ENCODE measurements at places on chromosomes 12 and 14.
A peak's percentile ranks its signal among the peaks of the same experiment; 100 is the strongest.

DNA sequence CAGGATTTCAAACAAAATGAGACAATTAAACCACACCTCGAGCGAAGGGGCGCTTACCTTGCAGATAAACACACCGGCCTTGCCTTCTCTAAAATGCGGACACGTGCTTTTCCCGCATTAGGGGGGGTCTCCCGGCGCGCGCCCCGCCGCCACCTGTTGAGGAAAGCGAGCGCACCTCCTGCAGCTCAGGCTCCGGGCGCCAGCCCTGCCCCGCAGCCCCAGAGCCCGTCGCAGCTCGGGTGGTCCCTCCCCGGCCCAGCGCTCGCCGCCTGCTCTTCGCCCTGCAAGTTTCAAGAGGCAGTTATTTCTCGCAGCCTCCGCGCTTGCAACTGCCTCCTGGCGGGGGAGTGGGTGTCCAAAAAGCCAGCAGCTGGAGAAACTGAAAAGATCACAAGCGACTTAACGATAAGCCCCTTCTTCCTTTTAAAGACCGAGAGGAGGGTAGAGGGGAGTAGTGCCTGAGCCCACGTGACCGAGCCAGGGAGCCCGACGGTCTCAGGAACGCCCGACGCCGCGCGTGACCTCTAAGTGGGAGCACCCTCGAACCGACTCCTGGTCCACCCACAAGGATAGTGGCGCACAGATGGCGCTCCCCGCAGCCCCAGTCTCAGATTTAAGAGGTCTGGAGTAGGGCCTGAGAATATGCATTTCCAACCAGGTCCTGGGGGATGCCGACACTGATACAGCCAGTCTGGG lies at the start of gene ESR2:
TSS of gene ESR2 (minus strand) at position 396 of the 696 bp plus-strand sequence. CDS start 11,386 bp downstream, outside the sequence.
- peak; percentile 64 for DNase-seq

- DNase-seq, result no peak
These were observed 455.5 kb downstream of the RGS6 start for GRCh38 chr14:72387726-72388125.

GRCh38 chr14:73695082-73695481 lies 19.1 kb downstream of the PNMA1 start:
- no peak for DNase-seq

GRCh38 chr12:120951-121350 lies 54.4 kb downstream of the IQSEC3 start:
- no peak for DNase-seq

- no peak for DNase-seq
These were observed 85.6 kb downstream of the NT5DC3 start for GRCh38 chr12:103755425-103755824.

DNA sequence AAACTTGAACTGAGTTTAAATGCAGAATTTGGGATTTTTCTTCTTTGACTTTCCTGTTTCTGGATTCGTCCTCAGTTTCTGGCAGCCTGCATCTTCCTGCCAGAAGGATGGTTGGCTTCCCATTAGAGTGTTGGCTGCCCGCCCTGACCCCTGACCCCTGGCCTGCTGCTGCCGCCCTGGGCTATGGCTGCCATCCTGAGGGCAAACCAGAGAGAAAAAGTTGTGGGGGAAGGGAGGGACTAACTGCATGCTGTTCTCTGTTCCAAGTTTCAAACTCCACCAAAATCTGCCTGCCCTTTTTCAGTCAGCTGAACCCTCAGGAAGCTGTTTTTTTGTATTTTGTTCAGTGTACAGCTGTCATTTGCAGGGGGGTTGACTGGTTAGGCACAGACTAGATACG lies 48.4 kb downstream of the FNTB start:
- DNase-seq, result no peak

DNA sequence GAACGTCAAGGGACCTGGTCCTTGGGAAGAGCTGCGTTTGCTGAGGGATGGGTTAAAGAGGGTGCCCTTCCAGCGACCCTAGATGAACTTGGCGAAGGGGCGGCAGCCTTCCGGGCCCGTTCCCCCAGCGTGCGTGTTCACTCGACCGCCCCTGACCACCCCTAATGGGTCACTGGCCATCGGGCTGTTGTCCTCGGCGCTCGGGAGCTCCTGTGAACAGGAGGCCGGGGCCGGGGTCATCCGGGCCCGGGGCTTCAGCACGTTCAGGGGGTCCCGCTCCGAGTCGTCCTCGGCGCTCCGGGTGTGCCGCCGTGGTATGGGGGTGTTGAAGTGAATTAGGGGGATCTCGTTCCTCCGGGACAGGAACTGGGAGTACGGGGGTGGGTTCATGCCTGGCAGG lies 9.2 kb downstream of the FGF23 start:
- no peak for DNase-seq

GRCh38 chr14:90575336-90575735 lies 178.5 kb downstream of the CALM1 start:
- no peak for DNase-seq

All from NCI-H510A treated with DMSO at 0.1 percent for 48 hours (cell line).